Activated CD8-positive, alpha-beta T cell treated with anti-CD3 and anti-CD28 coated beads for 36 hours (primary cell): ENCODE measurements at places on chromosomes 2 and 18. TPM values are rescaled to one million over a fixed set of nuclear protein-coding genes. Genes with fewer than 3 reads are reported as not detected.
A peak's percentile ranks its signal among the peaks of the same experiment; 100 is the strongest.

- H3K4me3 ChIP-seq = no peak overlapping the region
- DNase-seq = peak; percentile 72
- H3K4me1 ChIP-seq = peaks cover 83% of the 10 kb centered on the region
- no peaks in the 10 kb centered on the region for H3K27me3 ChIP-seq
Measured at GRCh38 chr18:77059294-77059916, 73.2 kb downstream of the MBP start.

DNA sequence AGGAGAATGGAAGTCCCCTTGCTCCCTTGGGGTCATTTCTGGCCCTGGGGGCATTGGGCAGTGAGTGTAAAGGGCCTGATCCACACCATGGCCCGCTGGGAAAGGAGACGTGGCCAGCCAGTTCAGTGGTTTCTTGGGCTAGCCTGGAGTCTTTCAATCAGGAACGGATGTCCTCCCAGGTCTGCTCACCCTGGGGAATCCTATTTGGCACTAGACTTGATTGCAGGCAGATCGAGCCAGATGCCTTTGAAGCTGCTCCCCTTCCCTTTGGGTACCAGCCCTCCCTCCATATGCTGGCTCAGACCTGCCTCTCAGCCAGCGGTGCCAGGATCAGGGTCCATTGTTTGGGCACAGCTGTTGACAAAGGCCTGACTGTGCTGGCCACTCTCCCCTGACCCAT, 11.0 kb downstream of the FBLN7 start:
- H3K4me1 ChIP-seq = peaks cover 7% of the 10 kb centered on the region
- H3K4me3 ChIP-seq = no peak overlapping the region
- no peak overlapping the region for H3K27ac ChIP-seq
- no peaks in the 10 kb centered on the region for H3K36me3 ChIP-seq

- peaks cover 17% of the 10 kb centered on the region for H3K4me1 ChIP-seq
- peaks cover 2% of the 10 kb centered on the region for H3K36me3 ChIP-seq
- no peak for DNase-seq
- no peak overlapping the region for H3K27ac ChIP-seq
- H3K27me3 ChIP-seq = peaks cover 79% of the 10 kb centered on the region
Measured at GRCh38 chr2:218961229-218961628, 1.8 kb downstream of the CDK5R2 start.

The MYO3B gene
- 0.20 TPM for total RNA-seq
